ENCODE measurements at places on chromosomes 2 and 18. TPM values are rescaled to one million over a fixed set of nuclear protein-coding genes. Genes with fewer than 3 reads are reported as not detected.

- no peak for DNase-seq
These were observed at the start of gene NPAS2 for GRCh38 chr2:100819370-100820272. Gene NPAS2, plus strand, starts transcription at chr2:100820139. Its CDS starts 84,616 bp downstream, at chr2:100904755.

- DNase-seq = no peak
These were observed 216.1 kb downstream of the ICOS start for GRCh38 chr2:204152616-204153015.

- no peak for DNase-seq
These were observed 56.2 kb downstream of the POLR1A start for GRCh38 chr2:86049529-86049928.

- DNase-seq = no peak
These were observed 18.6 kb downstream of the CYP27C1 start for GRCh38 chr2:127201452-127201851.

DNA sequence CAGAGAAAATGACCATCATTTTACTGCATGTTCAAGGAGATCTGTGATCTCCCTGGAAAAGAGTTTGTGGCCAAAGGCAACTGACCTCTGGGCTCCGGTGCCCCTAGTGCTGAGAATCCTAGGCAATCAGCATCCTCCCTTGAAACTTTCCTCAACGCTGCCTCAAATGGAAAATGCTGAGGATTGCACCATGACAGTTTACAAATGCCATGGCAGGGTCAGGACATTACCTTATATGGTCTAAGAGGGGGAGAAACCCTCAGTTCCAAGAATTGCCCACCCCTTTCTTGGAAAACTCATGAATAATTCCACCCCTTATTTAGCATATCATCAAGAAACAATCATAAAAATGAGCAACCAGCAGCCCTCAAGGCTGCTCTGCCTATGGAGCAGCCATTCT, 48.3 kb downstream of the ALPK2 start:
- DNase-seq = no peak

- no peak for DNase-seq
These were observed 85.9 kb upstream of the FOXI3 start for GRCh38 chr2:88538362-88538917.

The UGT1A4 gene
- 73.6 TPM for total RNA-seq

- peak; percentile 74 for DNase-seq
These were observed 27.9 kb downstream of the IL37 start for GRCh38 chr2:112938904-112939303.

DNA sequence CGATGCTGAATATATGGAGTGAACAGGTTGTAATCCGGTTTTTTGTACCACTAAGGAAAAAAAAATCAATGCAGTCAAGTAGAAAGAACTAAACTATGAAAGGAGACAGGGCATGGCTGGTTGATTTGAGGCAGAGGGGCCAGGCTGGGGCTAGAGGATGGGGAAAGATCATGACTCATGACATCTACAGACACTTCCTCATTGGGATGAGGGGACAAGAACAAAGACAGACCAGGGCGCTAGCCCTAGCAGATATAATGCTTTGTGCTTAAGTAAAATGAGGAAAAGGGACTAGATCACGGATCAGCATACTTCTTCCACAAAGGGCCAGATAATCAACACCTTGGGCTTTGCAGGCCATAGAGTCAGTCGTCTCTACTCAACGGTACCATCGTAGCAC, 55.8 kb downstream of the ST6GAL2 start:
- no peak for DNase-seq

- no peak for DNase-seq
These were observed 151.6 kb upstream of the CAPN13 start for GRCh38 chr2:30958918-30959265.

The CCDC102B gene
- 2.3 TPM for total RNA-seq

The AMER3 gene
- not detected for total RNA-seq

DNA sequence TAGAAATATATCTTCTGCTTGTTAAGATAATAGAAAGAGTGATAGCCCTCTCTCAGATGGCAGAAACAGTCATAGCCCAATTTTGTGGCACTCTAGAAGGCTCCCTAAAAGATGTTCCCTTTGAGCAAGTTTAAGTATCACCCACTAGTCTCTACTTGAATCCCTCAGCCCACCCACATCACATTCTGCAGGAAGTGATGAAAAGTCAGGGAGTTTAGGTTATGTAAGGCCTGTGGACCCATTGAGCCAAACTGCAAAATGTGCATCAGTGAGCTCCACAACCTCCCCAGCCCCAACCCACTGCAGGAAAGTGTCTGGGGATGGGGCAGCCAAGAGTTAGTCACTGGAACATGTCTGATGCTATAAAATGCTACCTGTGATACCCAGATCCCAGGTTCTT, 25.6 kb downstream of the ANKRD44 start:
- no peak for DNase-seq

The IL1RN gene
- 5.0 TPM for total RNA-seq

DNA sequence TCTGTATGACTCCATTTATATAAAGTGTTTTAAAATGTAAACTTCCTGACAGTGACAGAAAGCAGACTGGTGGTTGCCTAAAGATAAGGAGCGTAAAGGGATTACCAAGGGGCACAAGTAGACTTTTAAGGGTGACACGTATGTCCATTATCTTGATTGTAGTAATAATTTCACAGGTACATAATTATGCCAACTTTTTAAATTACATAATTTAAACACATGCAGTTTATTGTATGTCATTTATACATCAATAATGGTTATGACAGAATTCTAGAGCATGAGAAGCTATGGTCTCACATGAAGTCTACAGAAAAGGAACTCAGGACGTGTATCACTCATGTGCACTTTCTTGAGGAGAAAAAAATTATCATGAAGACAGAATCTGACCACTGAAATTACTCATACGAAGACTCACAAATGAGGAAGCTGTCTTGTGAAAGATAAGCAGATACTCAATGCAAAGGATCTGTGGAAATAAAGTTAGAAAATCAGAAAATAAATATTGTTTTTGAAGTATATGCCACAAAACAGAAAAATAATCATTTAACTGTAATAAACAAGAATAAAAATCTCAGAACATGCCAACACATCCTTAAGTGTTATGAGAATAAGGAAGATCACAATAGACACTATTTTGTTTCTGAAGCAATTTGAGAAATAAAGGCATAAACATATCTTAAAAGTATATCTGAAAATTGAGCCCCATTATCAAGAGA, 84.4 kb downstream of the TMEM131 start:
- no peak for DNase-seq

Data from PC-9 (cell line).